ENCODE measurements at places on chromosomes 3 and 15. TPM values are rescaled to one million over a fixed set of nuclear protein-coding genes. Genes with fewer than 3 reads are reported as not detected.
A peak's percentile ranks its signal among the peaks of the same experiment; 100 is the strongest.

DNA sequence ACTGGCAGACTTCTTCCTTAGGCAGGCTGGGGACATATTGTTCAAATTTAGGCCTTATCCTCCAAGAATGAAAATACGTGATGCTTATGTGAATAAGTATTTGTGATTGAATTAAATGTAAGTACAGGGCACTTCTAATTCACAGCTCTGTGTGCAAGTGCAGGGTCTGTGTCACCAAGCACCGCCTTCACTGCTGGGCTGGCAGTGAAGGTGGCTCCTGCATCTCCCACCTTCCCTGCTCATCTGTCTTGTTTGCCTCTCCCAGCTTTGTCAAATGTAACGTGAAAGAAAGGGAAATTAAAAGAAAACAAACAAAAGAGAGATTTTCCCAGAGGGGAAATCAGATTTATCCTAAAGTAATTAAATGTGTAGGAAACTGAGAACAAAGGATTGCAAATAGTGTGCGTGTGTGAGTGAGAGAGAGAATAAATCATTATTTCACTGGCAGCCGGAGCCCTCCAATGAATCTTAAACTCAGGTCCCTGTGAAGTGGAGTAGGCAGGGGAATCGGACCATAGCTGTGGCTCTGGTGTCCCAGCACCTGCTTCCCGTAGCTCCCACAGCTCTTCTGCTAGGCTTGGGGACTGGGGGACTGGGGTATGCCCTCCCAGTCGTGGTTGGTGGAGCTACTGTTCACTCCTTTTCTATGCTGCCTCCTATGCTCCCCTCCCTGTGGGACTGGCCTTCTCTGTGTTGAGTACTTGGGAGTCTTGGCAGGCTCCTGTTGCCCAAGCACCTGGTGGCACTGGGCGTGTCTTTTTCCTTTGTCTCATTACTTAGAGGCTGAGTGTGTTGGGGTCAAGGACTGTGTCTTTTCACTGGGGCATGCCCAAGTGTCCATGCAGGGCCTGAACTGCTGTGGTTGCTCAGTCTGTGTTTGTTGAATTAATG, 222.2 kb downstream of the EPHB1 start:
- DNase-seq = no peak

MB21D2 gene
- 42.5 TPM for total RNA-seq

DNA sequence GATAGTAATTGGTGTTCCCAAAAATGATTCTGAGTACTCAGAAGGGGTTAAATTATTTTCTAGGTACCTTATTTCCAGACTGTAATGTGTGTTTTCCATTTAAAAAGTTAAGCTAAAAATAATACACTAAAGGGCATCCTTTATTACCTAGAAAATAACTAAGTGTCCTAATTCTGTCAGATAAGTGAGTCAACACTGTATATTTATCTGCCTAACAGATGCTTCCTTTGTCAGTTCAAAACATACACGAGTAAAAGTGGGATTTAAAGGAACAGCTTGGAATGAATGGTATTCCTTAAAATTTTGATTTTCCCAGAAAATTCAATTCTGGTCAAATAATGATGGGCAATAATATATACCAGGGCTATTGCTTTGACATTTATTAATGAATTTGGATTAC, 78.3 kb downstream of the ADAMTSL3 start:
- DNase-seq = no peak

DNA sequence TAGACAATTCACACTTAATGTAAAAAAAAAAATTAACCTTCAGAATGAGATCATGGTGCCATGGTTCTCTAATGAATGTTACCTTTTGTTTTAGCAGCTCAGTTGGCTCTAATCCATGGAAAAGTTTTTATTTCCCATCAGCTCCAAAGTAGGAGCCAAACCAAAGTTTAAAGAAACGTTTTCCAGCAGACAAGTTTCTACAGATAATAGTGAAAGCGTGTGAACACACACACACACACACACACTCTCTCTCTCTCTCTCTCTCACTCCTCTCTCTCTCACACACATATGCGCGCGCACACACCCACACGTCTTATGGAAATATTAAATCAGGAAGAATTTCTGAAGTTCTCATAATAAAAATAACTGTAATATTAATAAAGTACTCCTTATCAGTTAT, 46.9 kb downstream of the MBNL1 start:
- no peak for DNase-seq

PAK6 gene
- total RNA-seq = not detected

CKMT1B gene
- 18.8 TPM for total RNA-seq

DNA sequence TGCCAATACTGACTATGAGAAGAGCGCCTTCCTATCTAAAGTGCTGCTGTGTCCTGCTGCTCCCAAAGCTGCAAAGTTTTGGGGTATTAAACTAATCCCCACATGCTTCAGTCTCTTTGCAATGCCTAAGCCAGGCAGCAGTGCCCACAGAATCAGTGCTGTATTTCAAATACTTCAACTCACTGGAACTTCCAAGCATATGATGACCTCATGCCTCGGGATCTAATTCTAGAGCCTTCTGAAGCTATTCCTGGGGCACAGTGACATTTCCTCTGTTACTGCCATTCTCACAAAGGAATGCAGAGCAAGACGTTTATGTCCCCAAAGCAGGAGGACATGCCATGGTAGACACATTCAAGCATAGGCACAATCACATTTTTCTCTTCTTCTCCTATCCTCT, 78.5 kb downstream of the CD200 start:
- no peak for DNase-seq

CCDC14 gene
- total RNA-seq = 84.6 TPM

DNA sequence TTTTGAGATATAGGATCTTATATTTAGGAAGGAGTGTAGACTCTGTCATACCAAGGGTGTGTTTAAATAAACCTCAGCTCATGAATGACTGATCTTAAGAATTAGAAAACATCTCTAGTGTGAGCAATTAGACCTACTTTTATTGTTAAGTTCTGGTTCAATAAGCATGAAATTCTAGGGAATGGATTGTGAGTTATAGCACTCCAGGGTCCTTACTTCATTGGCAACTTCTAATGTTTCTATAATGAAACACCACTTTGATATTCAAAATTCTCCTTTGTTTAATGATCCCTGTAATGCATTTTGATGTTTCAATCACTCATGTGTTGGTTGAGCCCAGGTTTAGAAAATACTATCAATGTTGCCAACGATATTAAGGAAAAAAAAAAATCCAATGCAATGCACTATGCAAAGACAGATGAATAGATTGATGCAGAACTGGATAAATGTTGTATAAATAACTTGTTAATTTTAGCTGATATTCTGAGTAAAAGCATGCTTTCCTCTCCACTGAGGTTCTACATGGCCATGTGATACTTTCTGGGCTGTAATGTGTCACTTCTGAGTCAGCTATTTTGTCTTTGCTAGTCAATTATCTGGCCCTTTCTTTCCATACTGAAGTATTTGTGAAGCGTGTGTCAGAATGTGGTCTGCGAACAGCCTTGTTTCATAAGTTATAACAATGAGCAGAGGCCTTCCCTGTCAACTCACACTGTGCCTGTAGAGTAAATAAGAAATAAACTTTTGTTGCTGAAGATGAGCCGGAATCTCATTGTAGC, 1035.9 kb downstream of the PLOD2 start:
- no peak for DNase-seq

DNA sequence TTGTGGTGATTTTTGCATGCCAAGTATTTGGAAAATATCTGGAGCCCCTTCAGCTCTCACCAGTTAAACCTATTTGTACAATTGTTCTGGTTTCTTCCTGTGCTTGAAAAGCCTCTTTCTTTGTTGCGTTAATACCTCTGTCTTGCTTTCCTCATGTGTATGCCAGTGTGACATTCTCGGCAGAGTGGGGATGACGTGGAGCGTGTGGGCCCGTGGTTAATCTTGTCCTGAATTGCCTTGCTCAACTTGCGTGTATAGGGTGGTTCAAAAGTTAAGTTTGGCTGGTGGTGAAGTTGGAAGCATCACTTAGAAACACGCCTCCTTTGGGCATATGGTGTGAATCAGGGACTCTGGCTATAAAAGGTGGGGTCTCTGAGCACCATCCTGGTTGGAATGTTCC, 67.1 kb downstream of the IGF1R start:
- no peak for DNase-seq

SGO1 gene
- total RNA-seq = 5.0 TPM

DNA sequence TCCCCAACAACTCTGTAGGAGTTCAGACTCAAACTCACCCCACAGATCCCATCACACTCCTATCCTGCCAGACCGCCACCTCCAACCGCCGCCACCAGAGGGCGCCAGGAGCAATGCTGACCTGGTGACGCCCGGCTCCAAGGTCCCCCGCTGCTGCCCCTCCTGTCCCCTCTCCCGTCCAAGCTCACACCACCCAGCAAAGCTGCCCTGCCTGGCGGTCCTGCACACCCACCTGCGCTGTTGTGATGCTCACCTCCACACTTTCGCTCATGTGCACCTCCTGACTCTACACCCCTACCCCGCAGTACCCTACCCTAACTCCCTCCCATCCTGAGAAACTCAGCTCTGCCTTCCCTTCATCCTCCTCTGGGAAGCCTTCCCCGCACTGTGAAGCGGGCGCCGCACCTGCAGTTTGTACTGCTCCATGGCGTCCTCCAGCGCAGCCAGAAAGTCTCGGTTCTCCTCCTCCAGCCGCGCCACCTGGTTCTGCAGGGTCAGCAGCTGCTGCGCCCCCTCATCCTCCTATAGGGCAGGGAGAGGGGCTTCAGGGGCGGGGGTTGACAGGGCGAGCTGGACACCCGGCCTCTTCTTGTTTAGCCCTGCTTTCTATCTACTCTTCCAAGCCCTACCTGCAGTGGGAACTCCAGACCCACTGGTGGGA, 7.9 kb downstream of the KIF7 start:
- peak; percentile 94 for DNase-seq

DNA sequence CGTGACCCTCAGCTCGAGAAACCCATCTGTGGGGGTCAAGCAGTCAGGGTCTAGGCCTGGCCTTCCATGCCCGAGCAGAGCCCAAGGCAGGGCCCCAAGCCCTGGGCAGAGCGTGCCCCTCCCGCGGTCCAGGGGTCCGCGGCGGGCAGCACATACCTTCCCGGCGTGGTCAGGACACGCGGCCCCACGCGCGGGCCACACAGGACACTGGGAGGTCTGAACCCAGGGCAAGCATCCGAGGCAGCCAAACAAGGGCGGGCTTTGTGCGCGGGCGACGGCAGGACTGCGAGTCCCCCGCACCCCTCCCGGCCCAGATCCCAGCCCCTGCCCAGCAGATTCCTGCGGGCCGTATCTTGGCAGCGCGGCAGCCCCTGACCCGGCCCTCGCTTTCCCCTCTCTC, 61.6 kb upstream of the ACAN start:
- no peak for DNase-seq

DNA sequence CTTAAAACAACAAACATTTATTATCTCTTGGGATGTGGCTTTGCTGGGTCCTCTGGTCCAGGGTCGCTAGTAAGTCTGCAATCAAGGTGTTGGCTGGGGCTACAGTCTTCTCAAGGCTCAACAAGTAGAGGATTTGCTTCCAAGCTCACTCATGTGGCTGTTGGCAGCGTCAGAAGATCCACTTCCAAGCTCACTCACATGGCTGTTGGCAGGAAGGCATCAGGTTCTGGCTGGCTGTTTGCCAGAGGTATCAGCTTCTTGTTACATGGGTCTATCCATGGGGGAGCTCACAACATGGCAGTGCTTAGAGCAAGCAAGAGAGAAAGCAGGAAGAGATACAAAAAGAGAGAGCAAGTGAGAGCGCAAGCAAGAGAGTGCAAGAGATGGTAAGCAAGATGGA, 15.0 kb upstream of the BNC1 start:
- DNase-seq = no peak

DNA sequence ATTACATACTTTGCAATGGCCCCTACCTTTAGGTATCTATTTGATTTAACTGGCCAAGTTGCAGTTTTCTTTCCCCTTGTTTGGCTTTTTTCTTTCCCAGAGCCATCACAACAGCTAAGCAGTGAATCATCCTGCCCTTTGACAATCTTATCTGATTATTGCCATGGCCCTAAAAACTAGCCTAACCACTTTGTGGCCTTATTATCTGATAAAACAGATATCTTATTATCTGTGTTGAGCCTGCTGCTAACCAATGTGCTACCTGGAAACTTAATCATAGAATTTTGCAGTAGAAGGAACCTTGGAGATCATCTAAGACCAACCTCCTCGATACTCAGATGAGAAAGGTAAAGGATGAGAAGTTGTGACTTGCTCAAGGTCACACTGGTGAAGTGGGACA, 37.1 kb downstream of the EIF4E3 start:
- no peak for DNase-seq

CACNA1D gene
- 5.0 TPM for total RNA-seq

GRCh38 chr3:52403955-52404354, 40.9 kb downstream of the SEMA3G start:
- no peak for DNase-seq

- DNase-seq = no peak
Measured at GRCh38 chr3:194421-194820, 2.1 kb upstream of the CHL1 start.

DNA sequence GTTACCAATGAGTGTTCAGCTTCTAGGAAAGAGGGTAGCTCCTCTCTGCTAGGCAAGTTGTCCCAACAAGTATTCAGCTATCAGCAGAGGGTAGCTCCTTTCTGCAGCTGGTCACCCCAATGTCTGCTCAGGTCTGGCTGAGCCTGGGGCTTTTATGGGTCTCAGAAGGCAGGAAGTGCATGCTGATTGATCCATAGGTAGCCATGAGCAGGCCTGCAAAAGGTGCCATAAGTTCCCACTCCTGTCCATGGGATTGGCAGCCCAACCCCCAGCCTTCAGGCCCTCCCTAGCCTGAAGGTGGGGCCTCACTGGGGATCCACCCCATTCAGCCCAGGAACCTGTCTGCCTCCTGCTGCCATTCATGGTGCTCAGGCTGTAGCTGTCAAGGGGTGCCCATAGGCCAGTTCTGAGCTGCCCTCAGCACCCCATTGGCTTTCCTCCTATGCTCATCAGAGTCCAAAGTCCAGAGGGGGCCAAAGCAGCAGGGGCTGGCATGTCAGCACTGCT, 34.6 kb upstream of the DNAJC13 start:
- no peak for DNase-seq

DNA sequence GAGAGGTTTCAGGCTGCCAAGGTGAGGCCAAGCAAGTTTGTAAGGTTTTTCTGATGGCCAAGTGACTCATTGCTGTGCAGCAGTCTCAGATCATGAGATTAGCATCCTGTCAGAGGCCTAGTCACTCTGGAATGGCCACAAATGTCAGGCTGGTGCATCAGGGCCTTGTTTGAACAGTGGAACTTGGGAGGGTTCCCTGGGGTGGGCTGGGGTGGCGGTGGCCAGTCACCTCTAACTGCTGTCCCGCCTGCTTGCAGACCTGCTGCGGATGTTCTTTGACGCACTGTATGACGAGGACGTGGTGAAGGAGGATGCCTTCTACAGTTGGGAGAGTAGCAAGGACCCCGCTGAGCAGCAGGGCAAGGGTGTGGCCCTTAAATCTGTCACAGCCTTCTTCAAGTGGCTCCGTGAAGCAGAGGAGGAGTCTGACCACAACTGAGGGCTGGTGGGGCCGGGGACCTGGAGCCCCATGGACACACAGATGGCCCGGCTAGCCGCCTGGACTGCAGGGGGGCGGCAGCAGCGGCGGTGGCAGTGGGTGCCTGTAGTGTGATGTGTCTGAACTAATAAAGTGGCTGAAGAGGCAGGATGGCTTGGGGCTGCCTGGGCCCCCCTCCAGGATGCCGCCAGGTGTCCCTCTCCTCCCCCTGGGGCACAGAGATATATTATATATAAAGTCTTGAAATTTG, 2.8 kb upstream of the FAM131A start:
- no peak for DNase-seq

ZNF80 gene
- total RNA-seq = not detected

- DNase-seq = no peak
Measured at GRCh38 chr3:188274249-188274915, 120.4 kb downstream of the LPP start.

MFN1 gene
- total RNA-seq = 80.5 TPM

- DNase-seq = no peak
Measured at GRCh38 chr3:151169262-151169947, 33.6 kb downstream of the GPR171 start.

- no peak for DNase-seq
Measured at GRCh38 chr3:30169487-30169886, 436.9 kb upstream of the TGFBR2 start.
